ENCODE measurements at places on chromosomes 16 and 17.

DNA sequence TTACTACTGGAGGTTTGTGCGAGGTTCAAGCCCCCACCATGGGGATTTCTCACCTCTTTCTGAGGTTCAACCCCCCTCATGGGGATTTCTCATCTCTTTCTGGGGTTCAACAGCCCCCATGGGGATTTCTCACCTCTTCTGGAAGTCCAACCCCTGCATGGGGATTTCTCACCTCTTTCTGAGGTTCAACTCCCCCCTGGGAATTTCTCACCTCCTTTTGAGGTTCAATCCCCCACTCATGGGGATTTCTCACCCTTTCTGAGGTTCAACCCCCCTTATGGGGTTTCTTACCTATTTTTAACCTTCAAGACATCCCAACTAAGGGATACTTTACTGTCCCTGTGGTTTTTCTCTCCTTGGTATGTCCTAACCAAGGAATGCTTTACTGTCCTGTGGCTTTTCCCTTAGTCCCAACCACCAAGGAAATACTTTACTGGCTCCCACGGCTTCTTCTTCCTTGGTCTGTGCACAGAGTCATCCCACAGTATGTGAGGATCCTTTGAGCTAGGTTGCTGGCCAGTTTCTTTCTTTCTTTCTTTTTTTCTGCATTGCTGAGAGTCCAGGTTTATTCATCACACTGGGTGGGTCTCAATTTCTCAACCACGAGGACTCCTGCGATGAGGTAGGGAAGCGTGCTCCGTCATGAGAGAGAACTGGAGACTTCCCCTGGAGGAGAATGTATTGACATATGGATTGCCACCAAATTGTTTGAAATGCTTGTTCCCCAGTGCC lies 2140.2 kb downstream of the TP53TG3F start:
- DNase-seq, result no peak

DNA sequence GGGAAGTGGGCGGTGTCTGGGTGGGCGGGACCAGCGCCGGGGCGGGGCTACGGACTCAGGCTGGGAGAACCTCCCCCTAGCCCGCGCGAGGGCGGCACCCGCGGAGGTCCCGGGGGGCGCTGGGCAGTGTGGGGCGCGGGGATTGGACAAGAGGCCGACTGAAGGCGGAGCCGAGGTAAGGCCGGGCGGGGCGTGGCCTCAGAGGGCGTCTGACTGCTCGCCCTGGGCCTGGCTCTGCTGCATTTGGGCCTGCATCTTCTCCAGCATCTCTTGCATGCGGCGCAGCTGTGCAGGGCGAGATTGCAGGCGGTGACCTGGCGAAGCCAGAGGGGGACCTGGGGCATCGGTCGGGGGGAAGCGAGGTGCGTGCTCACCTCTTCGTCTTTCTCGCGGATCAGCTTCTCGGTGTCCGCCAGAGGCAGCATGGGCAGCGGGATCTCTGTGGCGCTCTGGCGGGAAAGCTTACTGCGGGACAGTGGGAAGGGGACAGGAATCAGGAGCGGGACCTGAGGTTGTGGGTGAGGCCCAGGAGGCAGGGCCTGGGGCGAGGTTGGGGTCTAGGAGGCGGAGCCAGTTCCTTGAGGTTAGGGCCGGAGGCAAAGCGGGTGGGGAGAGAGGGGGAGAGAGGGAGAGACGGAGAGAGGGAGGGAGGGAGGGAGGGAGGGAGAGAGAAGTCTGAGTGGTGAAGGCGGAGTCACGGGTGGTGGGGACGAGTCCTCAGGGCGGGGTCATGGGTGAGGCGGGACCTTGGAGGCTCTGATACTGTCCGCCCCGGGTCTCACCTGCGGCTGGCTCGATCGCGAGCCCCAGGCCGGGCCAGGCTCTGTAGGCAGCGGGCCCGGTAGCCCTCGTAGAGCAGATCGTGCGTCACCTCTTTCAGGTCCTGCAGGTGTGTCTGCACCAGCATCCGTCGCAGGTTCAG lies 3.9 kb downstream of the SEPTIN1 start:
- peak; percentile 81 for DNase-seq

GRCh38 chr16:52991572-52991971 lies 61.1 kb downstream of the CHD9NB start:
- no peak for DNase-seq

DNA sequence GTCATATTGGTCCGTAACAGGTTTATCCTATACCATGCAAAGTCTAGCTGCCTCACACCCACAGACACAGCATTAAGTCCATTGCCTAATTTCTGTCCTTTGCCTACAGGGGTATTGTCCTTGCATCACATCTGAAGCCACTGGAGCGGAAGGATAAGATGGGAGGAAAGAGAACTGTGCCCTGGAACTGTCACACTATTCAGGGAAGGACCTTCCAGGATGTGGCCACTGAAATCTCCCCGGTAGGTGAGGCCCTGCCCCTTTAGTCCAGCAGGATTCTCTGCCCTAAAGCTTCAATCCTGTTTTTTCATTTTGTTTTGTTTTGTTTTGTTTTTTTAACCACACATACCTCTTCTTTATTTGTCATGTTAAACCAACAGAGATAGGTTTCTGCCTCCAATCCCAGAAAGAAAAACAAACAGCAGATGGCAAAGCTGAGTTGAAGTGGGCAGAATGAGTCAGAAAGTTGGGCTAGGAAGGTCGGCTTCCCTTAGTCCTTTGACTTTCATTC lies 2.2 kb upstream of the EFTUD2 start:
- DNase-seq, result no peak

DNA sequence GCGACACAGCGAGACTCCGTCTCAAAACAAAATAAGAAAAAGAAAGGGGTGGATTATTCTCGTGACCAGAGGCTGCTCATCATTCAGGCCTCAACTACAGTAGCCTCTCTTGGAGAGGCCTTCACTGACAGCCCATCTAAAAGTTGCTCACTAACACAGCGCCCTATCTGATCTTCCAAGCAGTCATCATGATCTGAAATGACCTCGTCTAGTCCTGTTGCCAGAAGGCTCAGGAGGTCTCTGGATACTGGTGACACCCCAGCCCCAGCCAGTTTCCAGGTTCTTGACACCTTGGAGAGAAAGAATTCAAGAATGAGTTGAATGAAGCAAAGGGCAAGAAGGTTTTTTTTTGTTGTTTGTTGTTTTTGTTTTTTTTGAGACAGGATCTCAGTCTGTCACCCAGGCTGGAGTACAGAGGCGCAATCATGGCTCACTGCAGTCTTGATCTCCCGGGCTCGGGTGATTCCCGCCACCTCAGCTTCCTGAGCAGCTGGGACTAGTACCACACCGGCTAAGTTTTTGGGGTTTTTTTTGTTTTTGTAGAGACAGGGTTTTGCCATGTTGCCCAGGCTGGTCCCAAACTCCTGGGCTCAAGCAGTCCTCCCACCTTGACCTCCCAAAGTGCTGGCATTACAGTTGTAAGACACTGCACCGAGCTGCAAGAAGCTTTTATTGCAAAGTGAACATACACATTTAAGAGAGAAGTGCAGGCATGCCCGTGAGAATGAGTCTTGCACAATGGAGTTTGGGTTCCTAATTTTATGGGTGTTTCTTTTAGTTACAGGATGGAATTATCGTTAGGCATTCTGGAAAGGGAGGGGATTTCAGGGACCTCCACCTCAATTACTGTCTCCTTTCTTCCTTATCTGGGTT lies 2.7 kb upstream of the ZC3H7A start:
- no peak for DNase-seq

DNA sequence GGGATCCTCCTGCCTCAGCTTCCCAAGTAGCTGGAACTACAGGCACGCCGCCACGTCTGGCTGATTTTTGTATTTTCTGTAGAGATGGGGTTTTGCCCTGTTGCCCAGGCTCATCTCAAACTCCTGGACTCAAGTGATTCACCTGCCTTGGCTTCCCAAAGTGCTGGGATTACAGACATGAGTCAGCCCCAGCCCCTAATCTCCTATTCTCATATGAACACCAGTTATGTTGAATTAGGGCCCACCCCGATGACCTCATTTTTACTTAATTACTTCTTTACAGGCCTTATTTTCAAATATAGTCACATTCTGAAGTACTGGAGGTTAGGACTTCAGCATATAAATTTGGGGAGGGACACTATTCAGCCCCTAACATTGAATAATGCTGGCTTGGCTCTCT lies 49.2 kb downstream of the ZNRF1 start:
- DNase-seq, result no peak

DNA sequence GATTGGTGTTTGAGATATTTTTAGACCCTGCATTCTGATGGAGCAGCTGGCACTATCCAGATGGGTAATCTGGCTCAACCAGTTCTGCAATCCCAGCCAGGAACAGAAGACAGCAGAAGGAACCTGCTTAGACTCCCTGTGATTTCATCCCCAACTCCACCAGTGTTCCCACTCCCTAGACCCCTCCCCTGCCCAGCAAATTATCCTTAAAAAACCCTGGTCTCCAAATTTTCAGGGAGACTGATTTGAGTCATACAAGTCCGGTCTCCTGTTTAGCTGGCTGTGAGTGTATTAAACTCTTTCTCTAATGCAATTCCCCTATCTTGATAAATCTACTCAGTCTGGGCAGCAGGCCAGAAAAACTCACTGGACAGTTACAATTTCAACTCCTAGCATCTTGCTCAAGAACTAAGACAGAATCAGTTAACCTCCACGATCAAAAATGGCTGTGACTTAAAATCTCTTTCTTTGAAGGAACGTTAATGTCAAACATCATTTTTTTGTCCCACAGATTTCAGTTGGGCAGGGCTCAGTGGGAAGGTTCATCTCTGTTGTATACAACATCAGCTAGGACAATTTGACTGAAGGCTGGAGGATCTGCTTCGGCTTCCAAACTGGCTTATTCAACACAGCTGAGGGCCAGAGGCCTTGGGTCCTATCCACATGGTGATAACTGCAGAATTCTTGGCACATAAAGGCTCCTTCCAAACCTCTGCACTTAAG lies 4.9 kb upstream of the RBL2 start:
- no peak for DNase-seq

DNA sequence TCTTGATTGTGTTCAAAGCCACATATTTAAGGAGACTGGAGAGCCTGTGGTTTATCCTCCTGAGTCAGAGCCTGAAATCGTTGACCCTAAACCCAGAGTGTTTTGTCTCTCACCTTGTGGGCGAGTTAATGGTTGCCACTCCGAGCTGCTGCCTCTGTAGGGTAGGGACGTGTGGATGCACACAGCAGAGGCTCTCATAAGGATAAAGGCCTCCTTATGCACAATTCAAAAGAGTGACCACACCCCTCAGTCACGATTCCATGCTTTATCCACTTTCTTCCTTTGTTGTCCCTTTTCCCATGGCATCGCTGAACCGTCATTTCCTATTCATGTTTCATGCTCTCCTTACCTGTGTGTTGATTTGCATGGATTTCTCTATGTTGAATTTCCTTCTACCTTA lies 805.0 kb upstream of the RBFOX1 start:
- DNase-seq, result no peak

- DNase-seq, result no peak
Measured at GRCh38 chr17:40303009-40303657, 5.8 kb upstream of the RARA start.

DNA sequence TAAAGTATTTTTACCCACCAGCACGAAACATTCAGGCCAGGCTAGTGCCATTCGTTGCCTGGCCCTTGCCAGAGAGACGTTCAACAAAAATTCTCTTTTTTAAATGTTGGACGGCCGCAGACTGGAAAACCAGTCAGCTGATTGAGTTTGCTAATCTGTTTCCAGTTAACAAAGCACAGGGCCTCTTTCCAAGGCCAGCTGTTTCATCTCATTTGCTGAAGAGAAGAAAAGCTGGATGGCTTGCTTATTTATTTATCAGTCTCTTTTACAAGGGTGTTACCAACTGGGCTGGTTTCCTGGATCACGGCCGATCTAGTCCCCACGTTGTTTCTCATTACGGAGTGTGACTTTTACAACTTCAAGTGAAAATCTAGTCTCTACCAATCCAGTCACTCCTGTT lies 418.7 kb upstream of the DYNLRB2 start:
- no peak for DNase-seq

- DNase-seq, result no peak
Measured at GRCh38 chr16:28923231-28923587, 1.8 kb downstream of the RABEP2 start.

DNA sequence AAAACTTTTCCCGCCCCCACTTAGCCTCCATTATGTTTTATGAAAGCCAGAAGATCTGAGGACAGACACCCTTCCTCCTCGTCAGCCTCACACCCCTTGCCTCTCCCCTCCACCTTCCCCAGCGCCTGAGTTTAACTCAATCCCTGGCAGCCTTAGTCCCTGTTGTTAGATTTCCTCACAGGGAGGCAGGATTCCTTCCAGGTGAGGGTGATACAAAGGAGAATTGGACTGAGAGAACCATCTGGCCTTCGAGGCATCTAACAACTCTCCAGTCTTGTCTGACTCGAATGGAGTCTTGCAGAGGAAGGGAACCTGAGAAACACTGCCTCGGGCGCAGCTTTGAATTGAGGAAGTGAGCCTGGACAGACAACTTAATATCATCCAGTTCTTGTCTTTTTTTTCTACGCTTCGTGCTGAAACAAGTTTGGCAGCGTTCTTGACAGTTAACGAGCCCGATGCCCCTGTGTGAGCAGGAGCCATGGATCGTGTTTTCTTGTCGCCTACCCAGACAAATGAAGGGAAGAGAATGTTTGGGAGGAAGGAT lies 1.3 kb upstream of the ZNF768 start:
- DNase-seq, result peak; percentile 33

DNA sequence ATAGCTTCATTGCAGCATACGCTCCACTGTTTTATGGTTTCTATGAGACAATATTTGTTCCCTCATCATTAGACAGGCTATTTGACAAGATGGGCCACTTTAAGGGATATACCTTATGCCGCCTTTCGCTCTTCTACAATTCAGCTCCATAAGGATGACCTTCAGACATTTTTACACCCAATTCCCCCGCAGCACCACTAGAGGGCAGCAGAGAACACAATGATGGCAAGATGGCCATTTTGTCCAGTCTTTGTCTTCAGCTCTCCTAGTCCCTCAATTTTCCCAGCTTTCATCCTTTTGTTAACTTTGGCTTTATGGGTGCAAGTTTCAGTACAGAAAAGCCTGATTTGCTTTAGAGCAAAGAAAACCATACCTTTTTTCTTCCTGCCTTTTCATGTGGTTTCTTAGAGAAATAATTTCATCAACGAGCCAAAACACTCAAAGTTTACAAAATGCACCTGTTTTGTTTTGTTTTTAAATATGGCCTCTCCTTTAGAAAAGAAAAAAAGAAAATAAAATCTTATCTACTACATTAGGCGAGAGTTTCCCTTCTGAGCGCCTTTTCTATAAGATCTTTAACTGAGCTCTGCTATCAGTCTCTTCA lies 355.3 kb downstream of the TOX3 start:
- DNase-seq, result peak; percentile 15

- peak; percentile 83 for DNase-seq
Measured at GRCh38 chr17:27807567-27808470, 7.5 kb upstream of the NOS2 start.
